ENCODE measurements at places on chromosomes 3 and 15.
A peak's percentile ranks its signal among the peaks of the same experiment; 100 is the strongest.

DNA sequence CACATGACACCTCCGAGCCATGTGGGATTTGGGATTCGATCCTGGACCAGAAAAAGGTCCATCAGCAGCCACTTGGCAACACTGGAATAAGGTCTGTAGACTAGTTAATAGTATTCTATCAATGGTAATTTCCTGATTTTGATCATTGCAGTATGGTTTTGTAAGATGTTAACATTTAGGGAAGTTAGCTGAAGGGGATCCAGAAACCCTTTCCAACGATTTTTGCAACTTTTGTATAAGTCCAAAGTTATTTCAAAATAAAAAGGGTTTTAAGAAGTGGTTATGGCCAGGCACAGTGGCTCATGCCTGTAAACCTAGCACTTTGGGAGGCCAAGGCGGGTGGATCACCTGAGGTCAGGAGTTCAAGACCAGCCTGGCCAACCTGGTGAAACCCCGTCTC, 10.2 kb downstream of the BDH1 start:
- DNase-seq = no peak

- no peak for DNase-seq
Observed at GRCh38 chr15:40871749-40872617, 2.1 kb downstream of the RHOV start.

DNA sequence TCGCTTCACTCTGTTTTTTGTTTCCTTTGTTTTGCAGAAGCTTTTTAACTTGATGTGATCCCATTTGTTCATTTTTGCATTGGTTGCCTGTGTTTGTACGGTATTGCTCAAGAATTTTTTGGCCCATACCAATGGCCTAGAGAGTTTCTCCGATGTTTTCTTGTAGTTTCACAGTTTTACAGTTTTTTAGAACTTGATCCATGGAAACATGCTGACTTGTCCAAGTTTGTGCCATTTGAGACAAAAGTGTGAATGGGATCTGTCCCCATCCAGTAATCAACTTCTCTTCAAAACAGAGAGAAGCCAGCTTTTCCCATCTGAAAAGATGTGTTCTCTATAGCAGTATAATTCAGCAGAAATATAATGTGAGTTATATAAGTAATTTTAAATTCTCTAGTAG, 266.5 kb upstream of the LRTM1 start:
- no peak for DNase-seq

GRCh38 chr3:12556314-12556689, 585 bp upstream of the MKRN2 start:
- DNase-seq = no peak

GRCh38 chr3:136067211-136067610, 101.7 kb downstream of the PPP2R3A start:
- no peak for DNase-seq

GRCh38 chr15:96165081-96165480, 165.4 kb upstream of the NR2F2 start:
- DNase-seq = no peak

DNA sequence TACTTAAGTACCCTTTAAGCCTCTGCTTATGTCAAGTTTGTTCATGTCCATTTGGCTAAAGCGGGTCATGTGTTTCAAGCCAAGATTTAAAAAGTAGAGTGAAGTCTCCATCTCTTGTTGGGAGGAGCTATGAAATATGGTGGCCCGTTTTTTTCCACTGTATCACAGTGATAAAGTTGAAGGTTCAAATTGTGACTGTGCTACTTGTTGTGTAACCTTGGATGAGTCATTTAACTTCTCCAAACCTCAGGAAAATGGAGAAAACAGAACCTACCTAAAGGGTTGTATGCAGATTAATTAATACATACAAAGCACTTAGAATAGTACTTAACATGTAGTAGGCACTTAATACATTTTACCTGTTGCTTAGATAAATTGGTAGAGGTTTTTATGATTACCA, 43.4 kb downstream of the SNAPC5 start:
- DNase-seq = no peak

- DNase-seq = no peak
Observed at GRCh38 chr15:37053166-37053565, 47.2 kb downstream of the MEIS2 start.

DNA sequence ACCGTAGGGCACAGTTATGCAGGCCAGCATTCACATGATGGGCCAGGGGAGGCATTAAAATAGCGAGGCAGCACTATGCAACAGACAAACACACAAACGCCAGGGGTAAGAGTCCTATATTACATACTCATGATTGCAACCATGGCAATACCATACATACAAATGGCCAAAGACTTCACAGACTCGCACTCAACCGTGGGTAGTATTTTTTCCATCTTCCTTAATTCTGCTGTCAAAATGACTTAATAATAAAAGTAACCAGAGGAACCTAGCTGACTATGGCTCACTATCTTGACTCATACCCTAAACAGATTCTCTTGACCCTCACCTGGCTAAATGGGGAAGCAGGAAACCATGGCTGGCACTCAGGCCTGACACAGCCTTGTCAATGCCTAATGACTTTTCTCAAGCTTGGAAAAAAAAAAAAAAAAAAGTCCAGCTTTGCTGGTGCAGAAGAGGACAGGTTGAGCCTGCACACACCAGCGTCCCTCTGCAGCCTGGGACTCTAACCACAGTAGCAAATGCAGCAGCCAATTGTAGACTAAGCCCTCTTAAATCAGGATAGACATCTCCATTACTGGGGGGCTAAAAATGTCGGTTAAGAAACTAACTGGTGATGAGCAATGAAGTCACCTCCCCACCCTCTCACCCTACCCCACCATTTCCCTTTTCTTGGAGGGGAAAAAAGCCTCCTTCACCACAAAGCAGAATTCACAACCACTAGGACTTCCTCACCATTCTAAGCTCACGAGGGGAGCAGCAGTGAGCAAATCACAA, 23.1 kb downstream of the CCDC12 start:
- DNase-seq = no peak

GRCh38 chr3:139868773-139869172, 66.2 kb upstream of the CLSTN2 start:
- DNase-seq = no peak

- DNase-seq = no peak
Observed at GRCh38 chr3:53691349-53691748, 154.9 kb downstream of the CHDH start.

DNA sequence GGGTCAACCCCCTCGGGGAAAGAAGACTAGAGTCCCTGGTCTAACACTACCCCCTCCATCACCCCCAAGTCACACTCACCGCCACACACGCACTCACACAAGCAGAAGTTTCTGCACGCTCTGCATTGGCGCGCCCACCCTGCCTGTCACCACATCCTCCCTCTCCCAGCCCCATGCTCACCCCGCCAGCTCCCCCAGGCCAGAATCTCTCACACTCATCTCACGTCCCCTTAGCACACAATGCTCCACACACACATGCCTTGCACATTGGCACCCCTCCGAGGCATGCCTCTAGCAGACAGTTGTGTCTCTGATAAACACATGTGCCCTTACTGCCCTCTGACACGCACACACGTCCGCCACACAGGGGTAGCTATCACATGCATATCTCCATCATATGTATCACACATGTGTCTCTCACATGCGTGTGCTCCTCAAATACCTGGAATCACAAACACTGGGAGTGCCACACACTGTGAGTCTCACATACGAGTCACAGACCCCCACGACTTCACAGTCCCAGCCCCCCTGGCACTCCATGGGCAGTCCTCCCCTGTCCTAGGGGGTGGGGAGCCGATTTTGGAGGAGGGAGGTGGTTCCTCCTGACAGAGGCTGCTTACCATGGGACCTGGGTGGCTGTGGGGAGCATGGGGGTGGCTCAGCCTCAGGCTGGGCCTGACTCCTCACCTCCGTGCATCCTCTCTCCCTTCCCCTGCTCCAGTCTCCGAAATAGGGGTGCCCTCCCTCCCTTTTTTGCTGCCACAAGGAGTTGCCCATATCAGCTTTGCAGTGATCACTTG, 898 bp downstream of the FBLN2 start:
- DNase-seq = no peak

DNA sequence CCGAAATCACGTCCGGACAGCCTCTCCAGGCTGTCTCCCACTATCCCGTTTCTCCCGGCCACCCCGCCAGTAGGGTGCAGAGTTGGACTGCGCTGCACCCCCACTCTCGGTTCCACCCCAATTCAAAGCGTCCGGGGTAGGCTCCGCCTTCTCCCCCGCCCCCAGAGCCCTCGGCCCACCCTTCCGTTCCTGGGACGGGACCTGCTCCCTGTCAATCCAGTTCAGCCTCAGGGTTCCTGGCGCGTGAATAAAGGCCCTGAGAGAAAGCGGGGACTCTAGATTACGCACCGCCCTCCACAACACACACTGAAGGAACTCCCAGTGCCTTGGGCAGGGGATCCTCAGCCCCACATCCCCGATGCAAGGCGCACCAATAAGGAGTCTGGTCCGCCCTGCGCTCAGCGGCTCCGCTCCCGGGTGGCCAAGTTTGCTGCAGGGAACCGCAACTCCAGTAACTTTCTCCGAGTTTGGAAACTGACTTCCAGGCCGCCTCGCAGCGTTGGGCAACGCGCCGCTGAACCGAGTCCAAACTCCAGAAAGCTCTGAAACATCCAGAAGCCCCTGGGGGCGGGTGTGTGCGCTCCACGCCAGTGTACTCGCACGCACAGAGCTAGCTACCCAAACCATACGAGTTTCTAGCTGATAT, 1.9 kb downstream of the ADAMTS9 start:
- peak; percentile 94 for DNase-seq

DNA sequence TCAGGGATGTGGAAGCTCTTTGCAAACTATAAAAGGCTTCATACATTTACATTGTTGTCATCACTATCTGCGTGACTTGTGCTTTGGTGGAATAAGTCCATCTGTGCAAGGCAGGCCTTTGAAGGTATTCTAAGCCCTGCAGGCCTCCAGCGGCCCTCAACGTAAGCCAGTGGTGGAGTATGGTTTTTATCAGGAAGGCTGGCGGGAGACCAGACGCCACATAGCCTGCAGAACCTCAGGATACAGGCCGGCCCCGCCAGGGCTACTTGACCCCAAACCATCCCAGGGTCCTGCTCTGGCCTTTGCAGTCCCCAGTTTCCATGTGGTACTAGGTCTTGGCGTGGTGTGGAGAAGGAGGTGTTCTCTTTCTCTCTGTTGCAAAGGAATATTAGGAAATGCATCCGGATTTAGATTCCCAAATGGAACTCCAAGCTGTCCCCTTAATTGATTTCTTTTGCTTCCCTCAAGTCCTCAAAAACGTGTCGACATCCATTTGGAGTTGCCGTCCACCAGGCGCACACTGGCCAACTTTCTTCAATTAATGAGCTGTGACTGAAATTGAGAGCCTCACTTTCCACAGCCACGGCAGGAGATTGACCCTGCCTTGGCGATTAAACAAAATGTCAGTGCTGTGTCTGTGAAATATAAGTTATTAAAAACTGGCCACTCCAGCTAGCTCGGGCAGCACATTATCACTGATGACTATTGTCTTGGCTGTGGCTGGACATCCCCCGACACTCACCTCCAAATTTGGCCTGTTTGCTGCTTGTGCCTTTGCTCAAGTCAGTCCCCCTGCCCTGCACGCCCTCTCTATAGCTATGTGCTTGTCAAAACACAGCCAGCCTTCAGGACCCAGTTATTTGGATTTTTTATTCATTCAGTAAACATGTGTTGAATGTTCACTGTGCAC, 239.8 kb upstream of the TLE3 start:
- DNase-seq = no peak

DNA sequence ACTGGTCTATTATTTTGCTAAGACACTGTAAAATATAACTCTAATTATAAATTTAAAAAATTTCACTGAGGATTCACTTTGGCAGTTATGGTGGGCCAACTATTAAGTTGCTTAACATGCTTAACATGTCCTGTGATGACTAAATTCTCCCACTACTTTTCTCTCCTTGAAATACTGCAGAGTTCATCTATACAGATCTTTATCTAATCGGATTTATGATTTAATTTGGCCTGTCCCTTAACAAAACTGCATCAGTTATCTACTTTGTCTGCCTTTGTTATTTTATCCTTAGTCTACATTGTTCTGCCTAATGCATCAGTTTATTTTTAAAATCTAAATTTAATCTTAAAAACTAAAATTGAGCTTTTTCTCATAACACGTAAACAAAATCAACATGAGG, 26.4 kb downstream of the CD96 start:
- DNase-seq = no peak

GRCh38 chr3:23750573-23751210, 55.1 kb upstream of the UBE2E1 start:
- DNase-seq = no peak

- DNase-seq = no peak
Observed at GRCh38 chr15:31558840-31559239, 232.2 kb downstream of the KLF13 start.

DNA sequence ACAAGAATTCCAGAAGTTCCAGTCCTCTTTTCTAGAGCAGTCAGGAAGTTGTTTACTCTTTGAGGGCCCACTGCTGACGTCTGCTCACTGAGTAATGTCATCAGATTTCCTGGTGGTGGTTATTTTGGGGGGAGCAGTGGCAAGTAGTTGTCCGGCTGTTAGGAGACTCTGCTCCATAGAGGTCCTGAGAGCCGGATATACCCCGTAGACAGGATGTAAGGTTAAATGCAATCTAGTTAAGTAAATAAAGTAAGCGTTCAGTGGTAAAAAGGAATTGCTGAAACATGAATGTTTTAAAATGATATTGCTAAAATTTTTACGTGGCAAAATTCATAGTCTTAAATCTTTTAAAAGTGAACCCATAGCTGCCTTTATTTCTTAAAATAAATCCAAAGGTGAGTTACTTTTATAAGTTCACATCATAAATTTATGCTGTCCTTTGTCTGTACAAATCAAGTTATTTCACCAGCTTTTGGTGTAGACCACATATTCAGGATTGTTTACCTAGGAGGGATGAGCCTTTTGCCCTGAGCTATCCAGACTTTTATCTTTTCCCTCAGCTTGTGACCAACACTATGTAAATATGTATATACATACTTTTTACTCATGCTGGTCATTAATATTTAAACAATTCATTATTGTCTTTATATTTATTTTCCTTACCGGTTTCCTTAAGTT, 65.8 kb downstream of the PDE8A start:
- DNase-seq = no peak

DNA sequence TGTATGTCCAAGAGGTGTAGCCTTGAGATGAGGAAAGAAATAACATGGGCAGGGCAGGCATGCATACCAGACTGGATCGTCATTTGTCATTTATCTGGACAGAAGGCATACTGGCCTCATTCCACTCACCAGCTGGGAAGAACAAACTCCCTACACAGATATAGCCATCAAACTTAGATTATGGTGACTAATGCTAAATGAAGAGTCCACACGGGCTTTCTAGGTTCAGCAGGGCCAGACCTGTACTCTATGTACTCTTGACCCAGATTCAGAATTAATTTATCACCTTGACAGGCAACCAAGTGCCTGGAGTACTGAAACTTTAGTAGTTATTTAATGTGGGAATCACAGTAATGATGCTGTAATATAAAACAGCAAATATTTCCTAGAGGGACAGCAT, 164.3 kb upstream of the IL12A start:
- no peak for DNase-seq
